ENCODE measurements at places on chromosomes 4 and X.

- H3K27ac ChIP-seq, result no peak overlapping the region
- no peak for DNase-seq
- H3K27me3 ChIP-seq, result no peaks in the 10 kb centered on the region
- H3K36me3 ChIP-seq, result no peaks in the 10 kb centered on the region
Measured at GRCh38 chr4:89158884-89159503, 47.7 kb downstream of the TIGD2 start.

GRCh38 chr4:70559211-70559830 is 32.7 kb upstream of the AMBN start:
- H3K4me1 ChIP-seq, result no peaks in the 10 kb centered on the region
- no peak overlapping the region for H3K4me3 ChIP-seq
- H3K36me3 ChIP-seq, result no peaks in the 10 kb centered on the region
- H3K27me3 ChIP-seq, result no peaks in the 10 kb centered on the region

GRCh38 chr4:94653095-94653649 is 104.6 kb upstream of the BMPR1B start:
- no peaks in the 10 kb centered on the region for H3K36me3 ChIP-seq
- no peaks in the 10 kb centered on the region for H3K4me1 ChIP-seq
- DNase-seq, result no peak

DNA sequence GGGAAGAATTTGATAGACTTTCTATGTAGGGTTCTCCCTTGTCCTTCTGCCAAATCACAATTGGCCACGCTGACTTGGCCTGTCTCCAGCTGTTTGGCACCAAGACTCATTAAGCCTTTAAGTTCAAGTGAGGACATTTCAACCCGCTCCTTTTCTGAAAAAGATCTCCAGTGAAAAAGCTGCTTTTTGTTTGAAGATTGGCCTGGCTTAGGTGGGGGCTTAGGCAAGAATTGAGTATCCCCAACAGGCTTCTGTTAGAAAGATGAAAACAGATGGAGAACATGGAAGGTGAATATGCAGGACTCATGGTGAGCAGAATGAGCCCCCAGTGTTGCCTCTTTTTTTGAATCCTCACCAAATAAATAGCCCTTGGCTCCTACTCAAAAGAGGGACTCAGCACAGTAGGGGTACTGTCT is 28.5 kb upstream of the LIMCH1 start:
- no peaks in the 10 kb centered on the region for H3K4me1 ChIP-seq
- H3K27me3 ChIP-seq, result no peaks in the 10 kb centered on the region
- no peak overlapping the region for H3K27ac ChIP-seq
- no peak overlapping the region for H3K4me3 ChIP-seq
- no peak for DNase-seq
- no peaks in the 10 kb centered on the region for H3K36me3 ChIP-seq

GRCh38 chr4:38062776-38063097 is 102.5 kb downstream of the PTTG2 start:
- peaks cover 13% of the 10 kb centered on the region for H3K4me1 ChIP-seq
- DNase-seq, result no peak
- no peak overlapping the region for H3K27ac ChIP-seq
- H3K27me3 ChIP-seq, result no peaks in the 10 kb centered on the region
- H3K36me3 ChIP-seq, result peaks cover 33% of the 10 kb centered on the region

- H3K36me3 ChIP-seq, result no peaks in the 10 kb centered on the region
- DNase-seq, result no peak
- no peak overlapping the region for H3K27ac ChIP-seq
- H3K27me3 ChIP-seq, result no peaks in the 10 kb centered on the region
- H3K4me1 ChIP-seq, result no peaks in the 10 kb centered on the region
Measured at GRCh38 chr4:189299706-189300105, 641.0 kb upstream of the FRG1 start.

GRCh38 chrX:129556806-129557315 is 16.8 kb downstream of the OCRL start:
- H3K27me3 ChIP-seq, result no peaks in the 10 kb centered on the region
- no peaks in the 10 kb centered on the region for H3K36me3 ChIP-seq
- no peak for DNase-seq
- H3K27ac ChIP-seq, result no peak overlapping the region

GRCh38 chr4:82814034-82814433 is 15.4 kb upstream of the SCD5 start:
- no peak for DNase-seq
- H3K27me3 ChIP-seq, result no peaks in the 10 kb centered on the region
- H3K4me1 ChIP-seq, result no peaks in the 10 kb centered on the region
- H3K36me3 ChIP-seq, result peaks cover 6% of the 10 kb centered on the region
- no peak overlapping the region for H3K27ac ChIP-seq

DNA sequence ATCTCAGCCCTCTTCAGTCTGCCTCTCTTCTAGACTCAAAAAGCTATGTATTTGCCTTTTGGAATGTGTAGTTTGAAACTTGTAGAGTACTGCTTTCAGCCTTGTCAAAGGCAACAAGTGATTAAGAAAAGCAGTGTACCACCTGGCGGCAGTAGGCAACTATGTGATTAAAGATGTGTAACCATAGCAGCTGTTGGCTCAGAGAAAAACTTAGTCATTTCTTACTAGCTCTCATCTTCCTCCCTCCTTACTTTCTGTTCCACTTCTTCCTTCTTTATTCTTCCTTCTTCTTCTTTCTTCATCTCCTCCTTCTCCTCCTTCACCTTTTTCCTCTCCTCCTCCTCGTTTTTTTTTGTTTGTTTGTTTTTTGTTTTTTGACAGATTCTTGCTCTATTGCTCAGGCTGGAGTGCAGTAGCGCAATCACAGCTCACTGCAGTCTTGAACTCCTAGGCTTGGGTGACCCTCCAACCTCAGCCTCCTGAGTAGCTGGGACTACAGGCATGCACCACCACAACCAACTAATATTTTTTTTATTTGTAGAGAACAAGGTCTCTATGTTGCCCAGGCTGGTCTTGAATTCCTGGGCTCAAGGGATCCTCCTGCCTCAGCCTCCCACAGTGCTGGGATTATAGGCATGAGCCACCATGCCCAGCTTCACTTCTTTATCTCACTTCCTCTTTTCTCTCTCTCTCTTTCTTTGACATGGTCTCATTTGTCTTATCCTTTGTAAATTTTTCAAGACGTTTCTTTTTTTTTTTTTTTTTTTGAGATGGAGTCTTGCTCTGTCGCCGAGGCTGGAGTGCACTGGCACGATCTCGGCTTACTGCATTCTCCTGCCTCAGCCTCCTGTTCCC is 32.6 kb downstream of the ABHD18 start:
- H3K36me3 ChIP-seq, result peaks cover 26% of the 10 kb centered on the region
- H3K27ac ChIP-seq, result no peak overlapping the region
- no peak overlapping the region for H3K4me3 ChIP-seq
- no peaks in the 10 kb centered on the region for H3K27me3 ChIP-seq
- no peaks in the 10 kb centered on the region for H3K4me1 ChIP-seq

DNA sequence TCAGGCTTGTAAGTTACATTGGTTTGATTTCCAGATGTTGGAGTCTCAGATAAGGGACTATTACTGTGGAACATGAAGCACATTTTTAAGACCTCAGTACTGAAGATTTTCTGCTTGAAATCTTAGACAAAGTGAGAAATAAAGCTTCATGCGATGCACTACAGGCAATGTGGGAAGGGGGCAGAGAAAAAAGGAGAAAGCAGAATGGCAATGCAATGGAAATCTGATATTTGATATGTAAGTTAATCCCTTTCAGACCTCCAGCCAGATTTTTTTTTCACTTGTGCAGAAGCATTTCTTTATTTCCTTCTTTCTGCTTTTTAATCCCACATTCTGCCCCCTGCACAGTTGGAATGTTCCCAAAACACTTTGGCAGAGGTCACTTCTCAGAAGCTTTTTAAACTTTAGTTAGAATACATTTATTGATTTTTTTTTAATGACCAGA is 174.3 kb downstream of the ADGRL3 start:
- H3K4me3 ChIP-seq, result no peak overlapping the region
- H3K36me3 ChIP-seq, result no peaks in the 10 kb centered on the region
- DNase-seq, result no peak
- H3K27me3 ChIP-seq, result no peaks in the 10 kb centered on the region

DNA sequence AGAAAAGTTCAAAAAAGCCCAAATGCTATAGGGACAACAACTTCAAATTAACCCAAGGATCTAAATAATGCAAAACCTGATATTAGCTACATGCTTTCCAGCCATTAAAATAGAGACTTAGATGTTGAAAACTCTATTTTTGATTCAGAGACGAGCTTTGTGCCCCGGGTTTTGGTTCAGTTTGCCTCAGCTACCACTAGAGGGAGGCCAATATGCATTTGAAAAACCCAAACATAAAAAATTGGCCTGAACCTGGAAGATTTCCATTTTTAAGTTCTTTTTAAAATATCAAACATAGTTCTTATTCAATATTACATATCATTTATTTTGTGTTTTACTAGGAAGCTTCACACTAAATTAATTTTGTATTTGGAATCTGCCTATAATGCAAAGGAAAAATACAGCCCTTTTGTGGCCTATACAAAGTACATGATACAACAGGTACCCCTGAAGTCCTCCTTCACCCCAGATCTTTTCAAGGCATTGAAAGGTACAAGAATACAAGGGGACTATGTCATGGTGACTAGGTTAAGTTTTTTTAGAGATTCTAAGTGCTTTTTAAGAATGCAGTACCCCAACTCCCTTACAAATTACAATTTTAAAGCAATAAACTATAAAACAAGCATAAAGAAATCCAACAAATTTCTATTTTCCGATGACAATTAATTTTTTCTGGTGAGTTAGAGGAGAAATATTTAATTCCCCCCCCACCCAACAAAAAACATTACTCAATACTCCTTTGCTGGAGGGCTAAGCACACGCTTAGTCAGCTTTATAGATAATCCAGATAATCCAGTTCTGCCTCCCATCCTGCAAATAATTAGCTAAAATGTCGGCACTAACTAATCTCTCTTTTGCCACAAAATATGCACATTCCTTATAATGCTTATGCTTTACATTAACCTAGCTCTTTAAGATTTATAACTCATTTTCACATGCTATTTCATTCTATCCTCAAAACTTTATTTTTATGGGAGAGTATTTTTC is 97.7 kb upstream of the PTPN13 start:
- H3K27me3 ChIP-seq, result no peaks in the 10 kb centered on the region
- H3K27ac ChIP-seq, result no peak overlapping the region
- peak; percentile 65 for DNase-seq
- H3K36me3 ChIP-seq, result no peaks in the 10 kb centered on the region
- no peaks in the 10 kb centered on the region for H3K4me1 ChIP-seq

GRCh38 chr4:118389721-118390120 is 36.9 kb upstream of the PRSS12 start:
- H3K27ac ChIP-seq, result no peak overlapping the region
- no peaks in the 10 kb centered on the region for H3K4me1 ChIP-seq
- no peaks in the 10 kb centered on the region for H3K27me3 ChIP-seq
- no peak for DNase-seq
- no peak overlapping the region for H3K4me3 ChIP-seq
- H3K36me3 ChIP-seq, result no peaks in the 10 kb centered on the region

DNA sequence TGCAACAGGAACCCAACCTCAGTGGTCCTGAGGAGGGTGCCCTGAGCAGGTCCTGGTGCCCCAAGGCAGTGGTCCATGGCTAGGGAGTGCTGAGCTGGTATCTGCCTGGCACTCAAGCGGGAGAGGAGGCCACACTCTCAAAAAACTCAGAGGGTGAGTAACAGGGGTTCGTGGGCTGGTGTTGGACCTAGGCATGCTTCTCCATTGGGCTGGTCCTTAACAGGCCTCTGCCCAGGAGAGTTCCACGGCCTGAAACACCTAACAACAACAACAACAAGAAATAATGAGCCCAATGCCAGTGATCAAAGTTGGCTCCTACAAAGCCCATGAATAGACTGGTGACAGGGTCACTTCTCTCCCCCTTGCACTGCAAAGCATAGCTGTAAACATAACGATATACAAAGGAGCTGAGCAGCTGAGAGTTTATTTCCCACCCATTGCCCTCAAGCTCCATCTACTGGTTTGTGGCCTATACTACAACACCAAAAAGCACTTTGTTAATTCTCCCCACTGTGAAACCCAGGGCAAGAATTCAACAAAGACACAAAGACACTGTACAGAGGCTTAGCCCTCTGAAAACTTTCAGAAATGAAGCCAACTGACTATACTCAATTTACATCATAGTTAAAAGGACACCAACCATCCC is 736.1 kb upstream of the ADGRL3 start:
- H3K27me3 ChIP-seq, result no peaks in the 10 kb centered on the region
- DNase-seq, result no peak
- H3K4me1 ChIP-seq, result no peaks in the 10 kb centered on the region
- H3K27ac ChIP-seq, result no peak overlapping the region
- no peaks in the 10 kb centered on the region for H3K36me3 ChIP-seq

DNA sequence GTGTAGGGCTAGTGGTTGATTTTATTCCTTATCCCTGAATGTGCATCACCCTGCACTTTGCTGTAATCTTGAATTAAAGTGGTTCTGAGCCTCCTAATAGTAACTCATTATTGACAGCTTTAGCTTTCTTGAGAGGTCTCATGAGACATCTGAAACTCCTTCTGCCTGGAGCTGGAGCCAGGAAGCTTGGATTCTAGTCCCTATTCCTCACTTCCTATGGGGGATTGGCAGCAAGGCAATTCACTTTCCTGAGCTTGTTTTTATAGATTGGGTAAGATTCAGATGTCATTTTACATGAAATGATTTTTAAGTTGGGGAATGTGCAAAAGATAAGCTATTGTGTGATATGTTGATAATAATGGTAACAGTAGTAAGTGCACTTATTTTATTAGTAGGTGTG is 17.1 kb upstream of the ETNPPL start:
- no peak overlapping the region for H3K4me3 ChIP-seq
- no peaks in the 10 kb centered on the region for H3K27me3 ChIP-seq
- no peak overlapping the region for H3K27ac ChIP-seq
- no peaks in the 10 kb centered on the region for H3K36me3 ChIP-seq
- H3K4me1 ChIP-seq, result no peaks in the 10 kb centered on the region

- no peak overlapping the region for H3K27ac ChIP-seq
- peaks cover 75% of the 10 kb centered on the region for H3K36me3 ChIP-seq
- no peak overlapping the region for H3K4me3 ChIP-seq
- no peaks in the 10 kb centered on the region for H3K27me3 ChIP-seq
- DNase-seq, result no peak
Measured at GRCh38 chrX:72271091-72271788, 5.8 kb downstream of the RPS4X start.

- H3K4me1 ChIP-seq, result no peaks in the 10 kb centered on the region
- DNase-seq, result no peak
- no peak overlapping the region for H3K27ac ChIP-seq
- H3K36me3 ChIP-seq, result no peaks in the 10 kb centered on the region
Measured at GRCh38 chr4:179071131-179071530, 1628.9 kb upstream of the AGA start.

DNA sequence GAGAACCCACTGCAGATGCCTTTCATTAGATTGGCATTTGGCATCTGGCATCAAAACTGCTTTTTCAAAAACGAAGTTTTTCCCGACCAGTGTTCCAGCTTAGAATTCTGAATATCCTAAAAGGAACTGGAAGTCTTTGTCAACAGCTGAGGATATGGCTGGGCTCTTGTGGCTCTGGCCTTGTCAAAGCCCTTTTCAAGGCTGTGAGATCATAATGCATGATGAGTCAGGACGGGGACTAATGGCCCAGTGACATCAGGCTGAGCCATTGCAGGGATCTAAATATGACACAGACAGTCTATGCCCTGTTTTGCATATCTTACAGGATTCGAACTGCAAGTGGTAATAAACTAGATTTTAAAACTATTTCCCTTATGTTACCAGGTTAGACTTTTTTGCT is 306.4 kb downstream of the PTTG2 start:
- H3K36me3 ChIP-seq, result no peaks in the 10 kb centered on the region
- H3K27me3 ChIP-seq, result no peaks in the 10 kb centered on the region
- no peak overlapping the region for H3K4me3 ChIP-seq
- no peak overlapping the region for H3K27ac ChIP-seq
- H3K4me1 ChIP-seq, result no peaks in the 10 kb centered on the region
- no peak for DNase-seq
